ENCODE measurements at places on chromosomes 3 and 15.
A peak's percentile ranks its signal among the peaks of the same experiment; 100 is the strongest.

DNA sequence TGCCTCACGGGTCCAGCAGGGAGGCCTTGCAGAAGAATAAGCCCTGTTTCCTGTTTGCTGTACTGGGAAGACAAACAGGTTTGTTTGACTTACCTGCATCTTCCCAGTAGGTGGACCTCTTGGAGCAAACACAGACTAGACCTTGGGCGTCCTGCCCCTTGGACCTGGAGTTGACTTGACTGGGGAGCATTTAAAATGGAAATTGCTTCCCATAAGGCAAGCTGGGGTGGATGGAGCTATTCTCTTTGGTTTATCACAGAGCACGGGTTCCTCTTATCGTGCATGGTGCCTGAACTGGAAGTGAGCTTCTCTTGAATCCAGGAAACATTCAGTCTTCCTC is 151.4 kb downstream of the RPLP1 start:
- no peak for DNase-seq

DNA sequence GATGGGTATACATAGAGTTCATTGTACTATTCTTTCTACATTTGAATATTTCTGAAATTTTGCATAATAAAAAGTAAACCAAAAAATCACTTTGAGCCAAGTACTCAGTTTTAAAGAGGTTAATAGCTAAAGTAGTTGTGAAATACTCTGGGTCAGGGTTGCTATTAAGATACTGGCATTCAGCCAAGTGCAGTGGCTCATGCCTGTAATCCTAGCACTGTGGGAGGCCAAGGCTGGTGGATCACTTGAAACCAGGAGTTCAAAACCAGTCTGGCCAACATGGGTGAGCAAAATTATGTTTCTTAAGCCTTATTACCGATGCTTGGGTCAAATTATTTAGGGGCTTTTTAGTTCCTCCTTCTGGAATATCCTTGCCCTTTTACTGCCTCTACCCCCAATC is 122.0 kb upstream of the MELTF start:
- no peak for DNase-seq

GRCh38 chr3:127394984-127395662 is 107.3 kb upstream of the PRR20G start:
- DNase-seq, result peak; percentile 54

GRCh38 chr3:43349716-43350115 is 63.4 kb downstream of the SNRK start:
- DNase-seq, result no peak

DNA sequence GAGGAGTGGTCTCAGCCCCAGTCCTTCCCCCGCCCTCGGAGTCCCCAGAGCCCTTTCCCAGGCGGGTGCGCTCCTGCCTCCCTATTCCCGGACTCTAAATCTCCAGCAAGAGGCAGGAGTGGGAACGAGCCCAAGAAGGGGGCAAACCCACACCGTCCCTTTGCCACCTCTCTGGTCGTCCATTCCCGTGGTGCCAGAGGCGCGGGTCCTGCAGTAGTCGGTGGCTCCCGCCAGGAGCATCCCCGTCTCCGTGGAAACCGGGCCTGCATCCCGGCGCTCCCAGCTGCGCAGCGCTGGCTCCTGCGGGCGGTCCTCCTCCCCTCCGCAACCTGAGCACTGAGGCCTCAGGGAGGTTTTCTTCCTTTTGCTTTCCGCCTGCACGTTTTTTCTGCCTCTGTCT is 44.8 kb downstream of the LHFPL4 start:
- no peak for DNase-seq

GRCh38 chr3:123421353-123422174 is 27.3 kb downstream of the ADCY5 start:
- no peak for DNase-seq

GRCh38 chr3:46492890-46493547 is 4.8 kb upstream of the RTP3 start:
- no peak for DNase-seq

DNA sequence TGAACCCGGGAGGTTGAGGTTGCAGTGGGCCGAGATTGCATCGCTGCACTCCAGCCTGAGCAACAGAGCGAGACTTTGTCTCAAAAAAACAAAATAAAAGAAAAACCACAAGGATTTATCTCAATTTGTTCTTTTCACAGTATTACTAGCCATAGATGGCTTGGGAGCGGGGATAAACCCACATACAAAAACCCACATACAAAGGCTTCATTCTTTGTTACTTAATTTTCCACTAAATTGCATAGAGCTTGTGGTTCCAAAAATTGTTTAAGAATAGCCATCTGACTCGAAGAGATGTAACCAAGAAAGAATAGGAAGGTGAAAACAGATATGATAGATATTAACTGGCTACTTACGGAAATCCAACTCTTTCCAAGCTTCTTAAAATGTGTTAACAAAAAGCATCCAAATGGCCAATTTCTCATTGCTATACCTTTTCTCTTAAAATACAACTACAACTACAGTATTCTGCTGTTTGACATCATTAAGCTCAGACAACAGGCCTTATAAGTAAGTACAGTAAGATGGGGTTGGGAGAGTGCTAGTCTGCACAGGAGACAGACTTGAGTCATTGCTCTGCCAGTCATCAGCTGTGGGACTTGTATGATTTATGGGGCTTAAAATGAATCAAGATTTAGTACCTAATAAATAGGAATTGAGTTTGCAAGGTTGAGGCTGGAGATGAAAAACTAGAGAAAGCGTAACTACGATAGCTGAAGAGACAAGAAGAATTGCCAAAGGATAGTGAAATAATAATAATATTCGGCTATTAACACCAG is 96.6 kb upstream of the PLXND1 start:
- DNase-seq, result no peak

- DNase-seq, result no peak
Observed at GRCh38 chr15:62765916-62766315, 276.6 kb upstream of the TPM1 start.

- peak; percentile 10 for DNase-seq
Observed at GRCh38 chr15:100703032-100703578, 100.7 kb downstream of the ASB7 start.

DNA sequence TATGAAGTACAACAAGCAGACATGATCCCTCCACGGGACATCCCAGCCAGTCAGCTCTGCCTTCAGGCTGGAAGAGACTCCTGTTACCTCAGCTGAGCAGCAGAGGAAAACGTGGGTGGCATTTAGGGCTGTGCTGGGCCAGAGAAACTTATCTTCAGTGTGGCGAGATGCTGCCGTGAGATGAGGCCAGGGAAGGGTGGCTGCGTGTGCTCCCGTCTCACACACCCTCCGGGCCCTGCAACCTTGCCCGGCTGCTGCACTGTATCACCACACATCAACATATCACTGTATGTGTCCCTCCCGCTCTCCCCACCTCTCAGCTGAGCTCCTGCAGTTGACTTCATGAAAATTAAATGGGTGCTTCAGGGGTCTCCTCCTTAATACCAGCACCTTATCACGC is 23.4 kb downstream of the BMF start:
- DNase-seq, result no peak

Data from upper lobe of right lung (tissue), 1 donor.